Glutamatergic neuron (in vitro differentiated cells): ENCODE measurements at places on chromosomes 13 and 19. TPM values are rescaled to one million over a fixed set of nuclear protein-coding genes. Genes with fewer than 3 reads are reported as not detected.

DNA sequence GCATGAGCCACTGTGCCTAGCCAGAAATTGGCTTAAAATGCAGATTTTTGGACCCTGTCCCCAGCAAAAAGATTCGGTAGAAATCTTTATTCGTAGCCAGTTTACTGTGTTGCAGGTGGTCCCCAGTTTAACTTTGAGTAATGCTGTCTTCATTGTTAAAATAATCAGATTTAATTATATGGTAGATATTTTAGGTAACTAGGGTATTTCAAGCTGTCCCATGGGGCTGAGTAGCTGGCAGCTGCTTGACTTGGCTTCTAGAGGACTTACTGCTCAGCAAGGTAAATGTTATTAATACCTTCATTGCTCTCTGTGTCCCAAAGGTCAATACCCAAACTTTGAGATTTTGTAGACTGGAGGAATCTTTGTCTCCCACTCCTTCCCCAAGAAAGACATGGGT lies 21.1 kb downstream of the LSM14A start:
- DNase-seq, result no peak

- DNase-seq, result peak; percentile 92
These were observed 297.3 kb downstream of the ZNF536 start for GRCh38 chr19:30669329-30670010.

PLIN5 gene
- 0.54 TPM for total RNA-seq

DNA sequence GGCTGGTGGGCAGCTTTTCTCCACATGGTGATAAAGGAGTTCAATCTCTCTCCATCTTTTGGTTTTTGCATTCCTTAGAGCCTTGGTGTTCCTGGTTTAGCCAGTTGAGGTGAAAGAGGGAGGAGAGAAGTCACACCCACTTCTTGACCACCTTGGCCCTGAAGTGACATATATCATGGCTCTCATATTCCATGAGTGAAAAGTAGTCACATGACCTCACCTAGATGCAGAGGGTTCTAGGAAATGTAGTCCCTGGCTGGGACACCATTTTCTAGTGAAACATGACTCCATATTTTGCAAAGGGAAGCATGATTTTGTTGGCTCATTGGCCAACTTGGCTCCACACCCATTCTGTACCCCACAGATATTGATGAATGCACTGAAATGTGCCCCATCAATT lies 16.1 kb downstream of the ADGRE1 start:
- no peak for DNase-seq

SYNGR4 gene
- total RNA-seq, result not detected

- DNase-seq, result no peak
These were observed 8.4 kb downstream of the SPRYD7 start for GRCh38 chr13:49927755-49928154.

GRCh38 chr13:66273011-66273410 lies 957.1 kb downstream of the PCDH9 start:
- no peak for DNase-seq

CLDND2 gene
- total RNA-seq, result not detected

- DNase-seq, result peak; percentile 91
These were observed 17.5 kb upstream of the MEIS3 start for GRCh38 chr19:47436712-47437401.

CELF5 gene
- total RNA-seq, result 12.5 TPM

GRCh38 chr19:8320564-8321066 lies 560 bp downstream of the NDUFA7 start:
- DNase-seq, result no peak

DNA sequence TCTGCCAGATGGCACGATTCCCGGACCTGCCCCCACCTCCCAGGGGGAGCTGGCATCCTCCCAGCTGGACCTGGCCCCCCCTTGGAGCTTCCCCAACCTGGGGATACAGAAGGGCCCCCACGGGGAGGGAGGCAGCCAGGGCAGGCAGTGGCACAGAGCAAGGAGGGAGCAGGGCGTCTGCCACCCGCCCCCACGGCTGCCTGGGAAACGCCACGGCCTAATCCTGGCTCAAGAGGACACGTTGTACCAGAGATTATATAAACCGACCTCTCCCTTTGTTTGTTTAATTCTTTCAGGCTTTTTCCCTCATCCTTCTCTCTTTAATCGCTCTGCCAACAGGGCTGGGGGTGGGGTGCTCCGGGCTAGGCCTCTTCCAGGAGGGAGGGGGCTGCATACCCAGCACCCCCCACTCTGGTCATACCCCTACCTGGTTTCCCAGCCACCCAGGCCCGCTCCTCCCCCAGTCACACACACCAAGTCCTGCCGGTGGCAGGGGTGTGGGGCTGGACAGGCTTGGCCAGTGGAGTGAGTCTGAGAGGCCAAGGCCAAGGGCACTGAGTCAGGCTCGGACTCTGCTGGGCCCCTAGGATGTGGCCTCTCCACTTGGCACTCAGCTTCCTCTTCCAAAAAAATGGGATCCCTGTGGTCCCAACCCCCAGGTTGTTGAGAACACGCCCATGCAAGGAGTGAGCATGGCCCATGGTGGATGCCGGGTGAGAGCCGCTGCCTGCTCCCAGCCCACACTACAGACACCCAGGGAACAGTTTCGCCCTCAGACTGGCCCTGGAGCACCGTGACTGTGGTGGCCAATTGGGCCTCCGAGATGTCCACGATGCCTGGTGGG lies 29.5 kb upstream of the NFIC start:
- no peak for DNase-seq

ICAM5 gene
- 3.6 TPM for total RNA-seq

- DNase-seq, result no peak
These were observed at the start of gene CLEC11A for GRCh38 chr19:50723069-50723468. Gene CLEC11A (plus strand): TSS chr19:50723364. CDS start chr19:50723526, 162 bp downstream.

TTC9B gene
- total RNA-seq, result 19.5 TPM

GRCh38 chr13:101892296-101892695 lies 439.8 kb downstream of the ITGBL1 start:
- DNase-seq, result no peak

- no peak for DNase-seq
These were observed 61.8 kb downstream of the AKAP11 start for GRCh38 chr13:42333613-42334328.

DNA sequence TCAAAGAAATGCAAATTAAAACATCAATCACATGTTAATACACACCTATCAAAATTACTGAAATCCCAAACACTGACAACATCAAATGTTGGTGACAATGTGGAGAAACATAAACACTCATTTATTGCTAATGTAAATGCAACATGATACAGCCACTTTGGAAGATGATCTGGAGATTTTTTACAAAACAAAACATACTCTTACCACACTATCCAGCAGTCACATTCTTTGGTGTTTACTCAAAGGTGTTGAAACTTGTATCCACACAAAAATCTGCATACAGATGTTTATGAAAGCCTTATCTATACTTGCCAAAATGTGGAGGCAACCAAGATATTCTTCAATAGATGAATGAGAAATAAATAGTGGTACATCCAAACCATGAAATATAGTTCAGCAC lies 1219.5 kb upstream of the PCDH20 start:
- DNase-seq, result no peak

DNA sequence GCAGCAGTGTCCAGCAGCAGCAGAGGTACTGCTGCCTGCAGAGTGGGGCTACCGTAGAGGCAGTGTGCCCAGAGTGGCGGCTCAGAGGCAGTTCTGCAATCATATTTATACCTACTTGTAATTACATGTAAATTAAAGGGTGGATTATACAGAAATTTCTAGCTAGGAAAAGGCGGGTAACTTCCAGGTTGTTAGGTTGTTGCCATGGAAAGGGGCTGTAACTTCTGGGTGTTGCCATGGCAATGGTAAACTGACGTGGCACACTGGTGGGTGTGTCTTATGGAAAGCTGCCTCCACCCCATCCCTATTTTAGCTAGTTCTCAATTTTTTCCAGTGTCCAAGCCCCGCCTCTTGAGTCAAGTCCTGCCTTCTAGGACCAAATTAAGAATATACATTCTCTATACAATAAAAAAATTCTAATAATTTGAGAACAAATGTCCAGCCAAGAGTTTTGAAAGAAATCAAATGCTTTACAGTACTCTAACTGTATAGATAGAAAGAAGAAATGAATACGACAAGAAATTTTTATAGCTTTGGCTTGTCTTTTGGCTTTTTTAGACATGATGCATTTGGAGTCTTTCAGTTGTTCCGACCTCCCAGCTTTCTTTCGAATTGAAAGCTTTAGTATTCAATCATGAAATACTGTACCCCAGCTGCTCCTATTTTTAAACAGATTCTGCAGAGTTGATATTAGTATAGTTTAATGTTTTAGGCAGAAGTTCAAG lies 816.6 kb downstream of the DIAPH3 start:
- DNase-seq, result no peak

- DNase-seq, result no peak
These were observed 54.5 kb downstream of the KL start for GRCh38 chr13:33070713-33071112.

DNA sequence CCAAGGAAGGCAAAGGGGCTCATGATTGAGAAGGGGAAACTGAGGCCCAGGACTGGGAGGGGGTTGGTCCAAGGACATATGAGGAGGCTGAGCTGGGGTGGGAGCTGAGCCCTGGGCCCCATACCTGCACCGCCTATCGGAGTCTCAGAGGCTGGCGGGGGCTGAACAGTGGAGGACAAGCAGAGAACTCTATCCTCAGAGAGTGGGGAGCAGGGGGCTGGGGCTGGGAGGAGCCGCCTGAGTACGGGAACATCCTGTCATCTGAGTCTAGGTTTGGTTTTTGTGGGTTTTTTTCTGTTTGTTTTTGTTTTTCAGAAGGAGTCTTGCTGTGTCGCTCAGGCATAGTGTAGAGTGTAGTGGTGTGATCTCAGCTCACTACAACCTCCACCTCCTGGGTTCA lies 6.2 kb downstream of the ARRDC2 start:
- DNase-seq, result no peak

- DNase-seq, result no peak
These were observed 8.7 kb upstream of the ZNF444 start for GRCh38 chr19:56132316-56132822.

DNA sequence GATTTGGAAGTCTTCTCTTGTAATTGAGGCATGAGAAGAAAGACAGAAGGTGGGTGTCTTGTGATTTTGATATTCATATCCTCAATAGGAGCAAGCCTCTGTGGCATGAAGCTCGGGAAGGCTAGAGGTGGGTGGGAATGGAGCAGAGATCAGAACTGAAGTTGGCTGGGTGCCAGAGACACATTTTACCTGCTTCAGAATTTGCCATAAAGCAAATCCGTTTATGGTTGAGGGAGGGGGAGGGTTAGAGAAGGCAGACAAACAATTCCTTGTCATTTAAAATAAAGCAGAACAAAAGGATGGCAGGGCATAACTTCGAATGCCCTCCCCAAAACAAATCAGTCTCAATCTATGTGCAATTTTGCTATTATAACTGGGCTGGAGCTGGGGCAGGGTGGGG lies 305.9 kb downstream of the KLF5 start:
- DNase-seq, result no peak

- no peak for DNase-seq
These were observed 4.2 kb downstream of the ANO8 start for GRCh38 chr19:17330262-17331044.

SMIM44 gene
- total RNA-seq, result not detected

- DNase-seq, result no peak
These were observed 33.6 kb downstream of the NALCN start for GRCh38 chr13:101382701-101383100.

DNA sequence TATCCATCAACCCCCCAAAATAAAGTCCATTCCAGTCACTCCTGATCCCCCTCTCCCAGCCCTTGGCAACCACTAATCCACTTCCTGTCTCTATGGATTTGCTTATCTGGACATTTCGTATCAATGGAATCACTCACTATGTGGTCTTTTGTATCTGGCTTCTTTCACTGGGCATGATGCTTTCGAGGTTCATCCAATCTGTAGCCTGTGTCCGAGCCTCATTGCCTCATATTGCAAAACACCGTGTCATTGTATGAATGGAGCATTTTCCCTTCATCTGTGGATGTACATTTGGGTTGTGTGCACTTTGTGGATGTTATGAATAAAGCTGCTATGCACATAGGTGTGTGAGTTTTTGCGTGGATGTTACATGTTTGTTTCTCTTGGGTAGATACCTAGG lies 1.4 kb upstream of the FZR1 start:
- no peak for DNase-seq
